Neural crest cell (in vitro differentiated cells): ENCODE measurements at places on chromosomes 16 and 17. TPM values are rescaled to one million over a fixed set of nuclear protein-coding genes. Genes with fewer than 3 reads are reported as not detected.

DNA sequence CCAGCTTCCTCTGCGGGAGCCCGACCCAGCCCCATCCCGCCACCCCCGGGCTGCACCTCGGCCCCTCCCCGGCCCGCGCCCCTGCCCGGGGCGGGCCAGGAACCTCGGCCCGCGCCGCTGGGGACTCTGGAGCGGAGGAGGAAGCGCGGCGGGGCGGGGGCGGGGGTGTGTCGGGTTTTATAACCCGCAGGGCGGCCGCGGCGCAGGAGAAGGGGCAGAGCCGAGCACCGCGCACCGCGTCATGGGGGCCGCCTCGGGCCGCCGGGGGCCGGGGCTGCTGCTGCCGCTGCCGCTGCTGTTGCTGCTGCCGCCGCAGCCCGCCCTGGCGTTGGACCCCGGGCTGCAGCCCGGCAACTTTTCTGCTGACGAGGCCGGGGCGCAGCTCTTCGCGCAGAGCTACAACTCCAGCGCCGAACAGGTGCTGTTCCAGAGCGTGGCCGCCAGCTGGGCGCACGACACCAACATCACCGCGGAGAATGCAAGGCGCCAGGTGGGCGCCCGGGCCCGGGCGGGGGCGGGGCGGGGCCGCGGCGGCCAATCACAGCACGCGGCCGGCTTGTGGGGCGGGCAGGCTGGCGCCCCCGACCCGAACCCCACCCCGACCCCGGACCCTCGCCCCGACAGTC lies at the start of gene ACE:
Gene ACE, plus strand, starts transcription at position 208 of the 626 bp plus-strand sequence. Its CDS starts 34 bp downstream, at position 242.
- DNase-seq = no peak
- peaks cover 65% of the 10 kb centered on the region for H3K27me3 ChIP-seq
- no peak within 1 kb of the TSS for H3K27ac ChIP-seq
- peaks cover 4% of the 10 kb centered on the region for H3K4me1 ChIP-seq
- no peaks in the 10 kb centered on the region for H3K36me3 ChIP-seq

GRCh38 chr17:34850023-34850422 lies 111.2 kb downstream of the CCT6B start:
- H3K36me3 ChIP-seq = no peaks in the 10 kb centered on the region
- H3K27ac ChIP-seq = no peak overlapping the region
- no peak overlapping the region for H3K4me3 ChIP-seq
- no peak for DNase-seq

- H3K4me1 ChIP-seq = peaks cover 10% of the 10 kb centered on the region
- no peaks in the 10 kb centered on the region for H3K36me3 ChIP-seq
- peaks cover 14% of the 10 kb centered on the region for H3K27me3 ChIP-seq
- H3K4me3 ChIP-seq = no peak overlapping the region
- H3K27ac ChIP-seq = no peak overlapping the region
Measured at GRCh38 chr16:7236824-7237410, 95.7 kb upstream of the RBFOX1 start.

DNA sequence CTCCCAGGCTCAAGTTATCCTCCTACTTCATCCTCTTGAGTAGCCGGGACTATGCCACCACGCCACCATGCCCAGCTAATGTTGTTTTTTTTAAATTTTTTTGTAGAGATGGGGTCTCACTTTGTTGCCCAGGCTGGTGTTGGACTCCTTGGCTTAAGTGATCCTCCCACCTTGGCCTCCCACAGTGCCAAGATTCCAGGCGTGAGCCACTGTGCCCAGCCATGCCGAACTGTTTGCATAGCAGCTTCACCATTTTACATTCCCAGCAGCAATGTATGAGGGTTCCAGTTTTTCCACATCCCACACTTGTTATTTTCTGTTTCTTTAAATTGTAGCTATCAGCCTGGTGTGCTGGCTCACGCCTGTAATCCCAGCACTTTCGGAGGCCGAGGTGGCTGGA lies 2.2 kb upstream of the CTRB1 start:
- no peak overlapping the region for H3K4me3 ChIP-seq
- no peaks in the 10 kb centered on the region for H3K4me1 ChIP-seq
- H3K36me3 ChIP-seq = no peaks in the 10 kb centered on the region
- H3K27ac ChIP-seq = no peak overlapping the region
- H3K27me3 ChIP-seq = no peaks in the 10 kb centered on the region

GRCh38 chr16:56862776-56863175 lies 2.2 kb upstream of the SLC12A3 start:
- no peak overlapping the region for H3K4me3 ChIP-seq
- no peaks in the 10 kb centered on the region for H3K36me3 ChIP-seq
- no peak overlapping the region for H3K27ac ChIP-seq
- peaks cover 15% of the 10 kb centered on the region for H3K4me1 ChIP-seq
- DNase-seq = no peak

GRCh38 chr17:2195729-2196128 lies 107.9 kb downstream of the SMG6 start:
- H3K4me1 ChIP-seq = peaks cover 23% of the 10 kb centered on the region
- DNase-seq = no peak
- H3K36me3 ChIP-seq = peaks cover 15% of the 10 kb centered on the region
- H3K27ac ChIP-seq = no peak overlapping the region
- no peak overlapping the region for H3K4me3 ChIP-seq
- no peaks in the 10 kb centered on the region for H3K27me3 ChIP-seq

GRCh38 chr17:66665194-66665593 lies 169.7 kb upstream of the CACNG5 start:
- no peak overlapping the region for H3K4me3 ChIP-seq
- no peaks in the 10 kb centered on the region for H3K27me3 ChIP-seq
- H3K27ac ChIP-seq = no peak overlapping the region
- H3K36me3 ChIP-seq = peaks cover 10% of the 10 kb centered on the region

DNA sequence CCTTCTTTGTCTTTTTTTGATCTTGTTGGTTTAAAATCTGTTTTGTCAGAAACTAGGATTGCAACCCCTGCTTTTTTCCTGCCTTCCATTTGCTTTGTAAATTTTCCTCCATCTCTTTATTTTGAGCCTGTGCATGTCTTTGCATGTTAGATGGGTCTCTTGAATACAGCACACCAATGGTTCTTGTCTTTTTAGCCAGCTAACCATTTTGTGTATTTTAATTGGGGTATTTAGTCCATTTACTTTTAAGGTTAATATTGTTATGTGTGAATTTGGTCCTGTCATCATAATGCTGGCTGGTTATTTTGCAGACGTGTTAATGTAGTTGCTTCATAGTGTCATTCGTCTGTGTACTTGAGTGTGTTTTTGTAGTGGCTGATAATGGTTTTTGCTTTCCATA lies 26.2 kb downstream of the NFATC3 start:
- DNase-seq = no peak
- no peaks in the 10 kb centered on the region for H3K27me3 ChIP-seq
- peaks cover 50% of the 10 kb centered on the region for H3K36me3 ChIP-seq
- no peak overlapping the region for H3K4me3 ChIP-seq

DNA sequence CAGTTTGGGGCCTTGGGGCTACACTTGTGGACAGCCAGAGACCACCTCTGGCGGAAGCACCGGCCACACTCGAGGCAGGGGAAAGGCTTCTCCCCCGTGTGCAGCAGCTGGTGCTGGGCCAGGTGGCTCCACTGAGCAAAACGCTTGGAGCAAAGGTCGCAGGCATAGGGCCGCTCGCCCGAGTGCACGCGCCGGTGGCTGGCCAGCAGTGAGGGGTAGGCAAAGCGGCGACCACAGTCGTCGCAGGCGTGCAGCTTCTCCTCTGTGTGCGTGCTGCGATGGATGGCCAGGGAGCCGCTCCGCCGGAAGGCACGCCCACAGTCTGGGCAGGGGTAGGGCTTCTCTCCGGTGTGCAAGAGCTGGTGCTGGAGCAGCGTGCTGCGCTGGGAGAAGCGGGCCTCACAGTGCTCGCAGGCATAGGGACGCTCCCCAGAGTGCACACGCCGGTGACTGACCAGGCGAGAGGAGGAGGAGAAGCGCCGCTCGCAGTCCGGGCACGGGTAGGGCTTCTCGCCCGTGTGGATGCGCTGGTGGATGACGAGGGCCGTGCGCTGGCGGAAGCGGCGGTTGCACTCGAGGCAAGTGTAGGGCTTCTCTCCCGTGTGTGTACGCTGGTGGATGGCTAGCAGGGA lies 5.8 kb downstream of the ZNF689 start:
- peaks cover 26% of the 10 kb centered on the region for H3K36me3 ChIP-seq
- H3K4me3 ChIP-seq = peak overlapping the region; percentile 56
- no peak for DNase-seq
- no peak overlapping the region for H3K27ac ChIP-seq

DNA sequence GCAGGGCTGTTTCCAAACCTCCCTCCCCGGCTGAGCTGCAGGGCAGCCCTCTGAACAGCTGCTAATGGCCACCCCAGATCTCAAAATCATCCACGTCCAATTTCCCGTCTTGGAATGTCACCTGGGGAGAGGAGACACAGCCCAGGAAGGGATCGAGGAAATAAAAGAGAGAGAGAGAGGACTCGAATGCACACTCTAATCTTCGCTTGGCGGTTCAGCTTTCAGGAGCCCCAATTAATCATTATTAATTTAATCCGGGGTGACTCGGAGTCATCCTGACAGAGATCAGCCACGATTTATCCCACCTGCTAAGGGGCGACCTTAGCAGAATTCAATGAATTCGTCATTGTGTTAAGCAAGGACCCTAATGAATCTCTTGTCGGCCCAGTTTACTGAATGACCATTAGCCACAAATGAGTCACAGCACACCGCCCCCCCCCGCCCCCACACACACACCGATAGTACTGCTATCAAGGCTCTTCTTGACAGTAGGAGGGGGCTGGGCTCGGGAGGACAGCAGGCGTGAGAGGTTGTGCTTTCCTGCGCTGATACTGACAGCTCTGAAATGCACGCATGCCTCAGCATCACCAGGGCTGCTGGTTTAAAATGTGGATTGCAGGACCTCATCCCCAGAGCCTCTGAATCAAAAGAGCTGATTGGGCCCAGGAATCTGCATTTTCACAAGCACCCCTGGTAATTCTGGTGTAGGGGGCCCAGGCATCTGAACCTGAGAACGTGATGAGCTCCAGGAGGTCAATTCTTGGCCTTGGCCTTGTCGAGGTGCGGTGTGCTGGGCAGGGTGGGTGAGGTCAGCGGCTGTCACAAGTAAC lies 190.0 kb upstream of the CIBAR2 start:
- H3K4me3 ChIP-seq = no peak overlapping the region
- H3K4me1 ChIP-seq = peaks cover 30% of the 10 kb centered on the region
- no peaks in the 10 kb centered on the region for H3K36me3 ChIP-seq

- peak; percentile 18 for DNase-seq
- no peak overlapping the region for H3K27ac ChIP-seq
- H3K4me3 ChIP-seq = peak overlapping the region; percentile 89
Measured at GRCh38 chr17:72116661-72117521, 3.9 kb upstream of the SOX9 start.

GRCh38 chr17:35187481-35187880 lies 6.7 kb downstream of the SLC35G3 start:
- H3K4me3 ChIP-seq = no peak overlapping the region
- H3K27ac ChIP-seq = no peak overlapping the region
- peaks cover 37% of the 10 kb centered on the region for H3K27me3 ChIP-seq
- H3K36me3 ChIP-seq = no peaks in the 10 kb centered on the region
- no peak for DNase-seq

DNA sequence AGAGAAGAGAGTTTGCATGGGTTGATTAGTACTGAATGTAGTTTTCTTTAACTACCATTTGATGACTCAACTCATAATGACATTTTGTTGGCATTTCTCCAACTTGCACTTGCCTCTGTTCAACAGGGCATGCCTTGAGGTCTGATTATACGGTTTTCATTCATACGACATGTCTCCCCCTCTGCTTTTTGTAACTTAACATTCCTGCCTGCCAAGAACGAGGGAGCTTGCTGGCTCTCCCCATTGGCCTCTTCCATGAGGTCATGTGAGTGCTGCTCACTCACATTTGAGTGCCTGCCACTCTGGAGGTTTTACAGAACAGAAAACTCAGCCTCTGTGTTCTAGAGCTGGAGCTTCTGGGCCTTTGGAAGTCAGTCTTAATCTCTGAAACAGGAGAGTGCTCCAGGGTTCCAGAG lies 19.7 kb downstream of the MAP2K6 start:
- H3K27ac ChIP-seq = no peak overlapping the region
- peaks cover 10% of the 10 kb centered on the region for H3K36me3 ChIP-seq
- H3K27me3 ChIP-seq = no peaks in the 10 kb centered on the region
- peaks cover 15% of the 10 kb centered on the region for H3K4me1 ChIP-seq
- DNase-seq = no peak
- H3K4me3 ChIP-seq = no peak overlapping the region

DNA sequence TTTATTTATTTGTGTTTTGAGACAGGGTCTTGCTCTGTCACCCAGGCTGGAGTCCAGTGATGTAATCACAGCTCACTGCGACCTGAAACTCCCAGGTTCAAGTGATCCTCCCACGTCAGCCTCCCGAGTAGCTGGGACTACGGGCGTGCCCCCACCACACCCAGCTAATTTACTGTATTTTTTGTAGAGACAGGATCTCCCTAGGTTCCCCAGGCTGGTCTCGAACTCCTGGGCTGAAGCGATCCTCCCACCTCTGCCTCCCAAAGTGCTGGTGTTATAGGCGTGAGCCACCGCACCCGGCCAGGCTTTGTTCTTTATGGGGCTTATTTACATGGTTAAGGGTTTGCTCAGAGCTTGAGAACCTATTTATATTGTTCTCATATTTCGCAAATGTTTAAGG lies 5.8 kb upstream of the MEIOB start:
- H3K4me3 ChIP-seq = no peak overlapping the region
- peaks cover 67% of the 10 kb centered on the region for H3K27me3 ChIP-seq
- DNase-seq = no peak
- no peaks in the 10 kb centered on the region for H3K36me3 ChIP-seq
- no peaks in the 10 kb centered on the region for H3K4me1 ChIP-seq
- H3K27ac ChIP-seq = no peak overlapping the region

DNA sequence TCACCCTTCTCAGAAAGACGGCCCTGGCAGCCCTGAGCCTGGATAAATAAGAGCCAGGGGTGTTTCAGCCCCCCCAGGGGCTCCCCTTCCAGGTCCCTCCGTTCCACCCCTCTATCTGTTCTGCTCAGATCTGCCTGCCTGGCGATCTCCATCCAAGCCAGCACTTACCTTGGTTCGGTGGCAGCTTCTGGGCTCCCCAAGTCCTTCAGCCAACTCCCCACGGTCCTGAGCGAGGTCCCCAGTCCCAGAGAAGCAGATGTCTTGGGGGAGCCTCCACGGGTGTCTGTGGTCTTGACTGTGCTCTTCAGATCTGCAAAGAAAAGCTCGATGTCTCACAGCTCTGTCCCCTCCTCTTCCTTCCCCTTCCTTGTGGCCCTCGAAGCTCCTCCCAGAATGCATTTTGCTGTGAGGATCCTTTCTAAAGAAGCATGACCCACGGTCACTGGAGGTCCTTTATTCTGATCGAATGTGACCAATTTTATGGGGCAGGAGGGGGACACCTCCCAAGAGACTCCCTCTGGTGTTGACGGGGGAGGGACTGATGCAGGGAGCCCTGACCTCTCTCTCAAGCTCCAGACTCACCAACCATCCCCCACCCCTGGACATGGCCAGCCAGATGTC lies at the start of gene PIK3R6:
Gene PIK3R6, minus strand, starts transcription at position 314 of the 621 bp plus-strand sequence. CDS start 17,880 bp downstream, outside the sequence.
- peak within 1 kb of the TSS; percentile 23 for H3K27ac ChIP-seq
- H3K27me3 ChIP-seq = no peaks in the 10 kb centered on the region
- no peaks in the 10 kb centered on the region for H3K36me3 ChIP-seq
- peaks cover 10% of the 10 kb centered on the region for H3K4me1 ChIP-seq
- no peak for DNase-seq

Gene SLC39A11
- total RNA-seq = 11.3 and 11.5 TPM in 2 replicates

Gene TAX1BP3
- 58.2 and 65.8 TPM in 2 replicates for total RNA-seq

Gene PPP1R27
- not detected in 2 replicates for total RNA-seq

Gene SMIM36
- not detected in 2 replicates for total RNA-seq

Gene FLYWCH1
- 26.4 and 26.7 TPM in 2 replicates for total RNA-seq
